ENCODE measurements at places on chromosomes 5 and 9. TPM values are rescaled to one million over a fixed set of nuclear protein-coding genes. Genes with fewer than 3 reads are reported as not detected.

Gene FOXD1
- 192 TPM for total RNA-seq

Gene CNTLN
- total RNA-seq, result 6.2 TPM

Gene RLN1
- total RNA-seq, result not detected

Gene NEK6
- total RNA-seq, result 43.9 TPM

Gene ZNF474
- total RNA-seq, result 0.08 TPM

Gene BTNL9
- total RNA-seq, result 1.3 TPM

Gene SLC6A19
- total RNA-seq, result not detected

Gene ORM2
- total RNA-seq, result not detected

Gene DMRT3
- not detected for total RNA-seq

Gene MARCOL
- total RNA-seq, result not detected

Gene THBS4
- total RNA-seq, result 0.53 TPM

Gene NKD2
- not detected for total RNA-seq

Gene NMUR2
- not detected for total RNA-seq

Gene GFPT2
- total RNA-seq, result 105 TPM

Gene NEUROG1
- total RNA-seq, result not detected

Gene NTNG2
- 1.1 TPM for total RNA-seq

Gene PCDH1
- total RNA-seq, result 4.4 TPM

Gene CDX1
- total RNA-seq, result not detected

Gene FABP6
- 0.70 TPM for total RNA-seq

Gene CCL21
- not detected for total RNA-seq

Gene TLE4
- 39.7 TPM for total RNA-seq

Gene PCDHA9
- total RNA-seq, result not detected

Gene SLCO6A1
- total RNA-seq, result not detected

Gene GPR150
- total RNA-seq, result not detected

Gene AFAP1L1
- 0.98 TPM for total RNA-seq

Gene RNF180
- total RNA-seq, result 3.4 TPM

Gene PRUNE2
- 0.59 TPM for total RNA-seq

Gene PAXX
- 77.8 TPM for total RNA-seq

Gene DND1
- 1.8 TPM for total RNA-seq

Gene TAL2
- total RNA-seq, result not detected

Gene ANKRD31
- 0.13 TPM for total RNA-seq

Gene PMPCA
- total RNA-seq, result 104 TPM

Gene WDR38
- not detected for total RNA-seq

Gene GRIA1
- total RNA-seq, result 0.13 TPM

Gene HEMGN
- total RNA-seq, result not detected

Gene SPINK7
- not detected for total RNA-seq

Gene STPG3
- total RNA-seq, result not detected

Gene POU5F2
- total RNA-seq, result 0.10 TPM

Gene ZNF883
- 4.7 TPM for total RNA-seq

Gene MOCS2
- 62.7 TPM for total RNA-seq

Gene ERAP2
- 40.2 TPM for total RNA-seq

Gene CCIN
- 0.03 TPM for total RNA-seq

Gene FBXO38
- total RNA-seq, result 32.2 TPM

Gene SRA1
- total RNA-seq, result 54.4 TPM

Gene TPPP
- 0.18 TPM for total RNA-seq

Gene DNM1
- total RNA-seq, result 18.9 TPM

Gene SAXO1
- total RNA-seq, result not detected

Gene PRR16
- total RNA-seq, result 0.77 TPM

Gene TBCA
- total RNA-seq, result 203 TPM

Gene OR1Q1
- total RNA-seq, result not detected

Gene CSF1R
- 2.3 TPM for total RNA-seq

Gene TPD52L3
- not detected for total RNA-seq

Gene CCL28
- total RNA-seq, result 0.11 TPM

Gene EIF4E1B
- not detected for total RNA-seq

Gene ANKHD1
- total RNA-seq, result 29.0 TPM

Gene ETF1
- total RNA-seq, result 191 TPM

All from HT1080 (cell line).